ENCODE measurements at places on chromosomes 16 and 17.

- DNase-seq, result no peak
Observed at GRCh38 chr16:46729326-46729995, 18.7 kb downstream of the MYLK3 start.

DNA sequence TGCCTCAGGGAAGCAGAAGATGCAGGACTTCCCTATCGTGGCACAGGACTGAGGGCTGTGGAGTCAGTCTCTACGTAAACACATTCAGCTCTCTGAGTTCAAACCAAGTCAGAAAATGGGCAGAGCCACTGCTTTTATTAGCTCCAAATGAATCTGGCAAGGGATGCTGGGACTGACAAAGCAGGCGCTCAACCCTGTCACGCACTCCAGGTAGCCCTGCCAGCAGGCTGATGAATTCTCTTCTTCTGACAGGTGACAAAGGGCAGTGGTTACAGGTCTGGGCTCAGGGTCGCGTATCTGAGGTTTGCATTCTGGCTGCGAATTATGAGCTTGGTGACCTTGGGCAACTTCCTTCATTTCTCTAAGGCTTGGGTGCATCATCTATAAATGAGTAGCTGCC, 9.4 kb downstream of the RPH3AL start:
- no peak for DNase-seq

- DNase-seq, result no peak
Observed at GRCh38 chr16:526181-527014, 1.1 kb upstream of the CAPN15 start.

- DNase-seq, result no peak
Observed at GRCh38 chr16:5639531-5639930, 541.9 kb upstream of the EEF2KMT start.

GRCh38 chr16:5971924-5972323, 874.3 kb upstream of the EEF2KMT start:
- DNase-seq, result no peak

DNA sequence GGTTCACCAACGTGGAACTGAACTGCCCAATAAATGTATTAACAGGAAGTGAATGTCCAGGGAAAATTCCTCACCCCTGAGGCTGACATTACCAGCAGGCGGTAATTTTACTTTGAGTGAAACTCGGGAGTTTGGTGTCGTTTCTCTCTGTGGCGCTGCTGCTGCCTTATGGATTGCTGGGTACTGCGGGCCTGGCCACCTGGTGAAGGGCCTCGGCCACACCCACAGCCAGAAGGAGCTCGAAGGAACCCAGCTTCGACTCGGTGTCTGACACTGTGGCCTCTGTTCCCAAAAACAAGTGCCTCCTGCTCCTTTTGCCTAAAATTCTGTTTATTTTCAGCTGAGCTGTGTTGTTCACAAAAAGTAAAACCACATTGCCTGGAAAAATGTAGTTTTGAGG, 115.0 kb downstream of the BANP start:
- DNase-seq, result no peak

DNA sequence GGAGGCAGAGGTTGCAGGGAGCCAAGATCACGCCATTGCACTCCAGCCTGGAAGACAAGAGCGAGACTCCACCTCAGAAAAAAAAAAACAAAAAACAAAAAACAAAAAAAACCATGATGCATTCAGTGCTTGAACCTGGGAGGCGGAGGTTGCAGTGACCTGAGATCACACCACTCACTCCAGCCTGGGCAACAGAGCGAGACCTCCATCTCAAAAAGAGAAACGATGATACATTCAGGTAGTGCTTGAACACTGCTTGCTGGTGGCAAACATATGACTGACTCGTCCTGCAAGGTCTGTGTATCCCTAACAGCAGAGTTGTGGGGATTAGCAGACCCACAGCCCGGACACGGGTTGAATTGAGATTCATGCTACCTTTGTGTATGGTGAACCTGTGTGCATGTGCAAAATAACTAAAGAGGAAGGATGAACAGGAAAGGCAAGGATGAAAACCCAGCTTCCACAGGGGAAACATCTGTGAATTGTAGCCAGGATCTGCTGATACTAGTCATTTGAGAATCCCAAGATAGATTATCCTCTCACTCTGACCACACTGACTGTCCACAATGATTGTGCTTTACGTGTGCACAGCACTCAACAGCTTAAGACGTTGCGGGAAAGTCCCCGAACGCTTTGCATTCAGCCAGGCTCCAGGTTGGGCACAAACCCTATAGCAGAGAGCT, 52.4 kb upstream of the MRPS23 start:
- DNase-seq, result no peak

GRCh38 chr17:43350888-43351361, 47.9 kb upstream of the ARL4D start:
- no peak for DNase-seq

DNA sequence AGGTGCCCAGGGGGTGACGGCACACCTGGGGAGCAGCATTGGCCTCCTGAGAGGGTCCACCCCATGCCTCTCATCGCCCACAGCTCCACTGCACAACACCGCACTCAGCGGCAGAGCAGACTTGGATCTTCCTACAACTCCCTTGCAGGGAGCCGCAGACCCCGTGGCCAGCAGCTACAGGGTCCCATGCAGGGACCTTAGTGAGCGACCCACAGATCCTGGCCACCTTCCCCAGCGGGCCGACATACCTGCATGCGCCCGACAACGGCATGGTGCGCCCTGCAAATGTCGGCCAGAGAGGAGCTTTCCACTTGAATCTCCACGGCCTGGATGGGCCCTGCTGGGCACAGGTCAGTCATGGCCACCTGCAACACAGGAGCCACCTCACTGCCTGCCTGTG, 8.4 kb downstream of the FAAP100 start:
- no peak for DNase-seq

All from stimulated activated CD8-positive, alpha-beta memory T cell treated with anti-CD3 and anti-CD28 coated beads, Interleukin-15, amount 100 ng/mL, for 1 hour (primary cell).